ENCODE measurements at places on chromosomes 5 and 9. TPM values are rescaled to one million over a fixed set of nuclear protein-coding genes. Genes with fewer than 3 reads are reported as not detected.

DNA sequence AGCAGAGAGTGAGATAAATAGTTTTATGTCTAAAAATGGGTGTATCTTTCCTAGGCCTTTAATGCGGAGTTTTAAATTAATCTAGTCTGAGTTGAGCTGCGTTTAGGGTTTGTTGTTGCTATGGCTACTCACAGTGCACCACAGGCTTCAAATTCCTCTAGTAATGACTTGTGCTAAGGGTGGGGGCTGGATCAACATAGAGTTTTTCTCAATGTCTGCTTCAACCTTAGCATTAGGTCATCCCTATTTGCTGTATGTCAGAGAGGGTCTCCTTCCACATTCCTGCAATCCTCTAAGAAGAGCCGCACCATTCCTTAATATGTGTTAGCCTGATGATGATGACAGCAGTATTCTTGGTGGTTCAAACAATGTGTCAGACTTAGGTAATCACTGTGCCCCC lies 465.6 kb upstream of the KIF2A start:
- no peak for DNase-seq

DNA sequence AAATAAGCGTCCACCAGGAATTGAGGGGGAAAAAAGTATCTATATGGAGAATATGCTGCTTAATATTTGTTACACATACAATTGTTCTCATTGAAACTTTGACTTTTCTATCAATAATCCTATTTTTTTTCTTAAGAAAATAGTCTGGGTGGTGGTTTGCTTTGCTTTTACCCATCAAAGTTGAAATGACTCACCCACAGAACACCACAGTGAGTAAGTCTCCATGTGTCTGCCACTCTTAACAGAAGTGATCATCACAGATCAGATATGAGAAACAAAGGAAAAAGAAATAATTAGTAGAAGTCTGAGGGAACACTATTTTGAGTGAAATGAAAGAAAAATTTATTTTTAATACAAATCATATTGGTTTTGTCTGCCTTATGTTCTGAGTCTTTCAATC lies 742.8 kb downstream of the CDH9 start:
- no peak for DNase-seq

- DNase-seq = no peak
Observed at GRCh38 chr9:97938081-97938644, at the start of gene HEMGN. HEMGN (minus strand) TSS chr9:97938172; CDS start chr9:97938136, 36 bp downstream.

DNA sequence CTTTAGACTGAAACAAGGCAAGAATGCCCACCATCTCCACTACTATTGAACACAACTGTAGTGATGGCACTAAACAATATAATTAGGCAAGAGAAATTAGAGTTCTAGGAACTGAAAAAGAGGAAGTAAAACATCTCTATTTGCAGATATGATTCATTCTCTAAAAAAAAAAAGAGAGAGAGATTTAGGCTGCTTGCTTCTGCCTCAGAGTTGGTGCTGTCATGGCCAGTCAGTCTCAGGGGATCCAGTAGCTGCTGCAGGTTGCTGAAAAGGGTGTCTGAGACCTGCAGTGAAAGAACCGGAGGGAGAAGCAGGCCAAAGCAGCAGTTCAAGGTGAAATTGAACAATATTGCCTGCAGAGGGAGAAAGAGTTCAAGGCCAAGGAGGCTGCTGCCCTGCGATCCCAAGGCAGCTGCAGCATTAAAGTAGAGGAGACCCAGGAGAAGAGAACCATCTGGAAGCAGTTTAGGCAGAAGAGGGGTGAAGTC lies 72.5 kb downstream of the AP3B1 start:
- no peak for DNase-seq

The ECM2 gene
- polyA plus RNA-seq = 51.2 TPM

DNA sequence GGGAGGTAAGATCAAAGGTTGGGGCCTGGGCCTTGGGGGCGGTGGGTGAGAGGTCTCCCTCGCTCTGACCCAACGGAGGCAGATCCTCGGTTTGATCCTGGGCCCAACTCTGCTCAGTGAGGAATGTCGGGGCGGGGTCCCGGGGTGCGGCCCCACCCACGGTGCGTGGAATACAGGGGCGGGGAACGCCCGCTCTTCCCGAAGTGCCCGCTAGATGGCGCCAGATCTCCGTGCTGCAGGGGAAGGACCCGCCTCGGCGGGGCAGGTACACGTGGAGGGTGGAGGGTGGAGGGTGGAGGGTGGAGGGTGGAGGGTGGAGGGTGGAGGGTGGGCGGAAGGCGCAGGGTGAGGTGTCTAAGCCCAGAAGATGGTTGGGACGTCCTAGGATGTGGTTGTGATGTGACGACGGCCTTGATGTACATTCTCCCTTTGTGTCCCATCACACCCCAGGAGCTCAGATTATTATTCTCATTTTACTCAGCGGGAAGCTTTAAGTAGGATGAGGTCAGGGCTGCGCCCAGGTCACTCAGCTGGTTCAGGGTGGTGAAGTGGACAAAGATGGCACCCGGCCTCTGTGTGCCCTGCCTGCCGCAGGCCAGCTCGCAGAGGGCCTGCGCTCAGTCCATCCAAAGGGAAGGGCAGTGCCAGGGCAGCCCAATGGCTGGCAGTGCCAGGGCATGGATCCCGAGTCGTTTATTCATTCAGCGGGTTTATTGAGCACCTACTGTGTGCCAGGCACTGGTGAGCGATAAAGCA lies 9.4 kb upstream of the RPS14 start:
- DNase-seq = no peak

The TMEM203 gene
- 31.5 TPM for polyA plus RNA-seq

DNA sequence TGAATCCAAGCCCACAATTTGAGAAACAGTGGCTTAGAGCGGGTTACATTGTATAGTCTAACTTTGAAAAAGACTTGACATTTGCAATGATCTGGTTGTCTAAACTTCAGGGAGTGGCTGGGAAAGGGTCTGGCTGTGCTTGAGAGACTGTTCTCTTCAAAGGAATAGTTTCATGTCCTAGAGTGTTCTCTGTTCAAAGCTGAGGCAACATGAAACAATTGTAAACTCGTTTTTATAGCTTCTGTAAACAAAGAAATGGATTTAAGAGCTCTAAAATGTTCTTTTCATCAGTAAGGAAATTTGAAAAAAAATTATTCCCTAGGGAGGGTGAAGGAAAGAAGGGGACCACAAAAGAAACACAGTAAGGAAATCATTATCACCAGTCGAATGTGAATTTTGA lies 41.6 kb downstream of the FOCAD start:
- no peak for DNase-seq

- no peak for DNase-seq
Observed at GRCh38 chr5:2921176-2921575, 169.7 kb upstream of the IRX2 start.

The CRHBP gene
- 0.72 TPM for polyA plus RNA-seq

DNA sequence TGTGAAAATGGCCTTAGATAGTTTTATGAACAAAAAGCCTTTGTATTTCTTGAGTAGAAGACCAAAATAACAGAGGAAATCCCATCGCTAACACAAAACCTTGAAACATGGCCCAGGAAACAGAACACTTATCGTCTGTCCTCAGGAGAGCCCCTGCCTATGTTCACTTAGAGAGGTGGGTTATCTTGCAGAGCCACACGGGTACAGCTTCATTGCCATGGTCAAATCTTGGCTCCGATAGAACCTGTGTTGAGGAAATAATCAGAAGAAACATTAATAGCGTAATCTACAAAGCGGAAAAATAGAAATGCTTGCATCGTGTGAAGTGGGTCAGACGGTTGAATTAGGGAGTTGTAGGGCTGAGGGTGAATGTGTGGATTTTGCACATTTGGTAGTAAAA lies 216.1 kb downstream of the MAST4 start:
- DNase-seq = no peak

DNA sequence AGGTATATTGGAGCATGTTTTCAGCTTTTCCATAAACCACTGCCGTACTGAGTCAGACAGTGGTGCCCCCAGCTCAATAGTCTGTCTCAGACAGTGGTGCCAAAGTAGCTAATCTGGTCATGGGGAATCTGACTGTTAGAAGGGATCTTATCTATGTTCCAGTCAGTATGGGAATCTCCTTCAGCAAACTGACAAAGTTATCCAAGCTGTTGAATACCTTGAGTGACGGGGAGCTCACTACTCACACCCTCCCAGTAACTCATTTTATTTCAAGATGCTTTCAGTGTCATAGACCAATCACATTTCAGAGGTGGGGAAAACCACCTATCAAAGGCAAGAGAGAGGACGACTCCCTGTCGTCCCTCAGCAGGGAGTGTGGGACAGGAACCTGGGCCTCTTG lies 18.7 kb downstream of the ANKS6 start:
- DNase-seq = no peak

The EIF4EBP3 gene
- 12.6 TPM for polyA plus RNA-seq

The COL5A1 gene
- polyA plus RNA-seq = 221 TPM

- no peak for DNase-seq
Observed at GRCh38 chr5:126562823-126563222, 32.2 kb downstream of the ALDH7A1 start.

The TNFSF15 gene
- polyA plus RNA-seq = 22.8 TPM

GRCh38 chr9:85186218-85186585 lies 516.7 kb downstream of the NTRK2 start:
- DNase-seq = no peak

The GRM6 gene
- 1.6 TPM for polyA plus RNA-seq

GRCh38 chr9:133704711-133705181 lies 33.4 kb downstream of the SARDH start:
- no peak for DNase-seq

The ARL14EPL gene
- polyA plus RNA-seq = not detected

The RECK gene
- polyA plus RNA-seq = 23.1 TPM

DNA sequence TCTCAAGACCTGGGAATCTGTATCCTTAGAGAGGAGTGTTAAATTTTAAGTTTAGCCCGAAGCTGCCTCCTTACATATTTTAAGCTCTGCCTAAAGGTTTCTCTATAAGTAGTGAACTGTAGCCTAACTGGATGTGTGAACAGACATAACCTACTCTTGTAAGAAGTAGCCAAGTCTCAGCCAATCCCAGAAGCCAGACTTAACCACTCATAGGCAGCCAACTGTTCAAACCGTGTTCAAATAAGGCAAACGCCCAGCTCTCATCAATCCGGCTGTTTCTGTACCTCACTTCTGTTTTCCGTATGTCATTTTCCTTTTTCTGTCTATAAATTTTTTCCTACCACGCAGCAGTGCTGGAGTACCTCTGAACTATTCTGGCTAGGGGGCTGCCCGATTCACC lies 58.7 kb upstream of the HRH2 start:
- no peak for DNase-seq

DNA sequence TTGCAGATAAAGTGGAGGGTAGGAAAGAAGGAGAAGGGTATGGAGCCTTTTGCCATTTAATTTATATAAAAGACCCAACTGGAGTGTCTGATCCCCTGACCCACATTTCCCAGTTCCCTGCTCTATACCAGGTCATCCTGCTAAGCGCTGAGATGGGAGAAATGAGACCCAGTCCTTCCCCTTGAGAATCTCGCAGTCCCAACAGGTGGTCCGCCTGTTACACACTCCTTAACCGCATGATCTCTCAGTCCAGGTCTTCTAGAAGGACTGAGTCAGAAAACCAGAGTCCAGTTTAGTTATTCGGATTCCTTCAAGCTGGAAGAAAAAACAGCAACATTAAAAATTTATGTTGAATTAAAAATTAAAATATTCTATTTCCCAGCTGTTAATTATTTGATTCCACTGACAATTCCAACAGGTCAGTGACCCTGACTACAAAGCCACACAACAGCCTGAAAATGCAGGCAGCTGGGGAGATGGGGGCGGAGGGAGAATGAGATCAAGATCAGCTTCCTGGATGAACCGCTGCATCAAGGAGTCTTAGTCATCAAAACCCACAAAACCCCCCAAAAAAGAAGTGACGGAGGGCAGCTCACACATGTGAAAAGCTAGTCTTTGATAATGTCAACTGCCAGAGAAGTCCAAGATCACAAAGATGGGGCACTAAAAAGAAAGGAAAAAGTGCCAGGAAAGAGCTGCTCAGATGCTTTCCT lies 44.0 kb downstream of the GGTA1 start:
- no peak for DNase-seq

DNA sequence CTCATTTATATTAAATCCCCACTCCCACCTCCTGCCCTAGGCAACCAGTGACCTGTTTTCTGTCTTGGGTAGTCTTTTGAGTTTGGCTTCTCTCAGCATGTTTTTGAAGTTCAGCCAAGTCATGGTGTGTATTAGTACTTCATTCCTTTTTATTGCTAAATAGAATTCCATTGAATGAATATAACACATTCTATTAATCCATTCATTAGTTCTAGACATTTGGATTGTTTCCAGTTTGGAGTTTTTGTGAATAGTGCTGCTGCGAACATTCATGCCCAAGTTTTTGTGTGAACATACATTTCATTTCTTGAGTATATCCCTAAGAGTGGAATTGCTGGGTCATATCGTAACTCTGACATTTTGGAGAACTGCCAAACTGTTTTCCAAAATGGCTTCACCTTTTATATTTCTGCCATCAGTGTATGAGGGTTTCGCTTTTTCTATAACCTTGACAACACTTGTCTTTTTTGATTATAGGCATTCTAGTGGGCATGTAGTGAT lies 2.7 kb downstream of the ZNF346 start:
- DNase-seq = no peak

The CTXN3 gene
- polyA plus RNA-seq = not detected

DNA sequence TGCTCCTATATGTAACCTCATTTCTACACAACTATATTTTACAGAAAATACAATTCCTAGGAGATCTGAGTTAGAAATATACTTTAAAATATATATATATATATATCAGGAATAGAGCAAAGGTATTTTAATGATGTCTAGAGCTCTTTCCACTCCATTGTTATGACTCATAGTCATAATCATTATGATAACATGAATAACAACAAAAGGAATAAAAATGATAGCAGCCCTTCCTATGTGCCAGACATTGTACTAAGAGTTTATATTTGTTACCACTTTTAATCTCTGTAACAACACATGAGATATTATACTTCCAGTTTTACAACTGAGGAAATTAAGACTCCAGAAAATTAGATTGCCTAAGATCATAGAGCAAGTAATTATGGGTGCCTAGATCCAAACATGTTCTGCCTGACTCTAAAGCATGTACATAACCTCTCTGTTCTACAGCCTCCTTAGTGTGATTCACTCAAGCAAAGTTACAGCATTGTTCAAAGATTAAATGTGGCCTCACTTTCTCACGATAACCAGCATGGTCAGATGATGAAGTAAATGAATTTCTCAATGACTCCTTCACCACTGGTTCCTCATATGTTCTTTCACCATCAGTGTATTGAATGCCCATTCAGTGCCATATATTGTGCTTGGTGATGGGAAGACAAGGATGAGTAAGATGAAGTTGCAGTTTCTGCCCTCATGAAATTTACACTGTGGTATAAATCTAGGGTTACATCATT lies 452.1 kb downstream of the EFNA5 start:
- no peak for DNase-seq

Measured in left lung (tissue), 14 donors.